ENCODE measurements at places on chromosomes 7 and 10.

DNA sequence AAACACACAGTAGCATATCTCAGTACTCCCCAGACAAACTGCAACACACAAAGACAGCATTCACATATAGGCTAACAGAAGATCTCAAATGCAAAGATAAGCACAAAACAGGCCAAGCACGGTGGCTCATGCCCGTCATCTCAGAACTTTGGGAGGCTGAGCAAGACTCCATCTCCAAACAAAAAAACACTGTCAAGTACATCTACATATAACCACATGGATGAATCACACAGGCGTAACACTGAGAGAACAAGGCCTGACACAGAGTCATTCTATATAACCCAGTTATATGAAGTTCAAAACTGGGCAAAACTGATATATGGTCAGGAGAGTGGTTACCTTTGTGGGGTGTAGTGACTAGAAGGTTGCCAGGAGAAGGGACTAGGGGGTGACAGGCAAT is 506.4 kb downstream of the KCNMA1 start:
- DNase-seq = no peak

- DNase-seq = no peak
Observed at GRCh38 chr7:46633200-46633599, 712.1 kb upstream of the IGFBP3 start.

DNA sequence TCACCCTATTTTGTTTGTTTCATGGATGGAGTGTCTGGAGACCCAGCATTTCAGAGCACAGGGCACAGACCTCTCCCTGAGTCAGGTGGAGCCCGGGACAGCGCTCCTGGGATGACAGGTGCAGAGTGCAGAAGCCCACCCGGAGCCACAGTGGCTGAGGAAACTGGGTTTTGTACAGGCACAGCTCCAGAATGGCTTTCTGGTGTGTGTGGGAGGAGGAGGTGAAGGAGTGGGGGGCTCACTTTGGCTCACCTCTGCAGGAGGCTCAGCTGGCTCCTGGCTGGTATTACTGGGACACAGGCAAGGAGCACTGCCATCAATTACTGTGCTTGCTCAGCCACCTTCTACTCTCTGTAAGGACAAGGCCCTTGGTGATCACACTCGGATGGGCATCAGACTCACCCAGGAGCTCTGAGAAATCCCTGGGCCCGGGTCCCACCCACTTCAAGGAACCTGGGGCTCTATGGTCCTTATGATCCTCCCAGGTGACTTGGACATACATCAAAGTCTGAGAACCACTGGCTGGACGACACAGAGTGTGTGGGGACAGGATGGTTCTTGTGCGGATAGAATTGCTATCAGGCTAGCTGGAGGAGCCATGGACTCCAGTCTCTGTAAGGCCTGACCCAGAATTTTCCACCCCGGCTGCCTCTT is 221.1 kb upstream of the ZNF32 start:
- no peak for DNase-seq

DNA sequence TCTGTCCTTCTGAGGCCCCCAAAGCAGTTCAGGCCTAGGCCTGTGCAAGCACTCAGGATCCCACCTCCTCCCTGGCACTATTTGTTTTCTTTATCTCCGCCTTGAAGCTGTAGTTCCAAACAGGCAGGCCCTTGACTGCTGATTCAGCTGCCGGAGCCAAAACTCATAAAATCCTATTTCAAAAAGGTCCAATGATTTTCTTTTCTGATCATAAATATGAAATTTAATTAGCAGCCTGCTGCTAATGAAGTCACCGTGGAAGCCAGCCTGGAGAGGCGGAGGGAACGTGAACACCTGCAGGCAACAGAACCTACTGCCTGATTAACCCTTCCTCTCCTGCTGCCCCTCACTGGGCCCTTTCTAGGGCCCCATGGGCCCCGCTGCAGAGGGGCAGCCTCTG is 60.1 kb downstream of the CARD11 start:
- DNase-seq = no peak

DNA sequence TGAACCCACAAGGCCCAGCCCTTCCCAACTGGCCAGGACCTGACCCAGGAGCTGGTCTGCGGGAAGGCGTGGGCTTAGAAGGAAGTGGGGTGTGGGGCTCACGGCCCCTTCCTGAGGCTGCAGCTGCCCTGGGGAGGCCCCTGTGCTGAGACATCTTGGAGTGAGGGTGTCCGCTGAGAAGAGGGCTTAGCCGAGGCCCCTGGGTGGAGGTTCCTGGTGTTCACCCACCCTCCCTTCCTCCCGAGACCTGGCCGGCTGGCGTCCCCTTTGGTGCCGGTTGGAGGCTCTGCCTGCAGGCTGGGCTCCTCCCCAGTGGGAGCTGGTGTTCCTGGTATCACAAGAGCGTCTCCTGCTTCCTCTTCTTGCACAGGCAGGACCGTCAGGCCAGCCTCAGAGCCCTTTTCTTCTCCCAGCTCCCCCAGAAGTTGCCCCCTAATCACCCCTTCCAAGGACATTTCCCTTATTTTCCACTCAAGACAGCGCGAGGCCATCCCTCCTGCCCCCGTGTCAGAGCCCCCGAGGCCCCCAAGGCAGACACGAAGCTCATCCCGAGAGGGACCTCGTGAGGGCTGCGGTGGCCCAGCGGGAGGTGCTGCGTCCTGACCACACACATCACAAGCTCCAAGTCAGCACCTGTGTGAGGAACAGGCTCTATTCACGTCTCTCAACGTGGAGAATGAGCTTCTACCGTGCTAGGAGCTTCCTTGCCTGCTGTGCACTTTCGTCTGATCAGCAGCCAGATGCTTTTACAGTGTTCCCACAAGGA is 25.1 kb upstream of the FAM20C start:
- DNase-seq = no peak

GRCh38 chr10:44260286-44260928 is 124.5 kb downstream of the CXCL12 start:
- no peak for DNase-seq

GRCh38 chr7:47444376-47445098 is 137.4 kb downstream of the TNS3 start:
- no peak for DNase-seq

DNA sequence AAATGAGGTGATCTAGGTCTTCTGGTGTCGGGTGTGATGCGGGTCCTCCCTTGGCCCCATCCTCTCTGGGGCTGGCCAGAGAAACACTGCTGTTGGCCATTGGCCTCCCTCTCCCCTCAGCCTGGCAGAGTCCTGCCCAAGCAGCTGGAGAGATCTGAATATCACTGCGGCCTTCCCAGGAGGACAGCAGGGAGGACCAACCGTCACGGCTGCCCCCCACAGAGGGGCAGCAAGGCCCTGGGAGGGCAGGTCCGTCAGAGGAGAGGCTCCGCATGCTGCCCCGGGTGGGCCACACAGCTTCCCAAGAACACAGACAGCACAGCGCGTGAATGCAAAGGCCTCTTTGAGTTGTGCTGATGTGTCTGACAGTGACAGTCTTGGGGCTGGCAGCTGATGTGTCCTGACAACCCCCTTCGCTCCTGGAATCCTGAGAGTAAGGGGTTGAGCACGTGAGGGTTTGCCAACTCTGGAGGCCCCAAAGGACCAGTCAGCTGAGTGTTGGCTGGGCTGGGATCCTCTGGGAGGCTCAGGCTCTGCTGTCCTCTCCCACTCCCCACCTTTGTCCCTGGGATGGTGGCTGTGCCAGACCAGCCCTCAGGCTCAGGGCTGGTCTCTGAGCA is 132.5 kb upstream of the UNC5B start:
- no peak for DNase-seq

- DNase-seq = no peak
Observed at GRCh38 chr10:96324447-96324846, 20.2 kb downstream of the DNTT start.

DNA sequence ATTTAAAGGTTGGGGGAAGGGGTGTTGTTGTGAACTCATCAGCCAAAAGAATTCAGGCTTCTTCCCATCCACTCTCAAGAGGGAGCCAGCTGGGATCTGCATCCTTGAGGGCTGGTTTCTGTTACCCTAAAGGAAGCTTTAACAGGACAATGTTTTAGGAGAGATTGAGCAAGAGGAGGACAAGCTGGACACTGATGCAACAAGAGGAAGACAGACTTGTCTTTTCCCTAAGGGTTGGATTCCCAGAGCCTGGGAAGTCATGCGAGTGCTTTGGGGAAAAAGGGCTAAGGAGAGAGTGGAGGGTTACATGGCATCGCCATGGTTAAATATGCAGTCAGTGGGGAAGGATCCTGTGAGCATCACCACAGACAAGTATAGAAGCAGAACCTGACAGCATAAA is 47.6 kb upstream of the PDE1C start:
- DNase-seq = no peak

GRCh38 chr7:138838166-138838565 is 40.2 kb upstream of the ATP6V0A4 start:
- DNase-seq = no peak

DNA sequence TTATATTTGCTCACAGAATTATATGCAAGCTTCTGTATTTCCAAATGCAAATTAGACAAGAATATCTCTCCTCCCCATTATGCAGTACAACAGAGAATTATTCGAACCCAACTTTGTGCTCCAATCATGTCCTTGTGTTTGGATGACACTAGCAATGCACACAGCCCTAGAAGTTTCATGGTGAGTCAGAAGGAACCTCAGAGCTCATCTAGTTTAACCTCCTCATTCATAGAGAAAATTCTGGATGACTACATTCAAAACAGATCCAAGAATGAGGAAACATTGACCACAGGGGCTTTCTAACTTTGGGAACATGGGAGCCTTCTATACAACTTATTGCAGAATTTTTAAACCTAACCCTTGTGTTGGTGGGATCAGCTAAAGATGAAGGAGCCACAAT is 12.8 kb upstream of the ARID5B start:
- DNase-seq = no peak

- DNase-seq = no peak
Observed at GRCh38 chr10:24371396-24371795, 162.5 kb downstream of the KIAA1217 start.

- no peak for DNase-seq
Observed at GRCh38 chr10:11707624-11708350, 34.4 kb upstream of the ECHDC3 start.

DNA sequence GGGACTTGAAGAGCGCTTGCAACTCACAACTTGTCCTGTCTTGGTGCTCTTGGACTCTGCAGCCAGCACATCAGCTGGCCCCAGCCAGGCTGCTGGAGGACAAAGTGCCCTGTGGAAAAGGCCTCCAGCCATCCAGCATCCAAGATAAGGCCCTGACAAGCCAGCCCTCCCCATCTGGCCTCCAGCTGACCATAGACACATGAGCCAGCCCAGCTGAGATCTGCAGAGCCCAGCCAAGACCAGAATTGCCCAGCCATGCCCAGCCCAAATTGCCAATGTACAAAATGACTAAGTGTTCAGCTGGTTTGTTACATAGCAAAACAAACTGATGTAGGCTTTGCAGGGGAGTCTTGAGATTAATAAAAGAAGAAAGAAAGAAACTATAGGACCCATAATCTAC is 36.0 kb upstream of the FRMD4A start:
- DNase-seq = no peak

DNA sequence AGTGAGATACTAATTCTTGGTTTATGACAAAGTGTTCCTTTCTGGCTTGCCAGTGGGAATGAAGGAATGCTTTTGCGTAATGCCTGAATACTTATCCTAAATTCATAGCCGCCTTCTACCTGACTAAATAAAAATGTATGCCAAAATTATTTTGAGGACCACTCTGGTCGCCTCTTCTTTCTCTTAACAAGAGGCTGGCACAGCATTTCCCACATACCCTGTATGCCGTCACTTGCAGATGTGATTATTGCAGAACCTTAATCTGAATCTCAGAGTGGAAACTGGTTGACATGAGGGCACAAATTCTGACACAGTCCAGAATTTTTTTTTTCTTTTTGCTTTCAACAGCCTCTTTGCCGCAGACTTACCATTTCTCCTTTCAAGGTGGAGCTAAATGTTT is 124.6 kb upstream of the GLCCI1 start:
- no peak for DNase-seq

DNA sequence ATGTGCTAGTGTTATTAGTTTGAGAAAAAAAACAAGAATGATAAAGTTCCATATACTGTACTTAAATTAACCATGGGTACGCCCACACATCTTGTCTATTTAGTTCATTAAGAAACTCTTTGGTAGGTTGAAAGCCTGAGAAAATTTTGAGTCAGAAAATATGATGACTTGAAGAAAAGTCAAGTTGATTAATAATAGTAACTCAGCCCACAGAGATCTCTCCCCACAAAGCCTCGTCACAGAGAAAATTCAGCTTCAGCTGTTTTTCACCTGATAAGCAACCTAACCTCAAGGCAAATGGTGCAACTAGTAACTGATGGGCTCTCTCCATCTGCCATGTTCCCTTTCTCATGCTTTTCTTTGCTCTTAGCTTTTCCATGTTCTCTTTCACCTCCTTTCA is 1021.6 kb downstream of the GATA3 start:
- DNase-seq = no peak

DNA sequence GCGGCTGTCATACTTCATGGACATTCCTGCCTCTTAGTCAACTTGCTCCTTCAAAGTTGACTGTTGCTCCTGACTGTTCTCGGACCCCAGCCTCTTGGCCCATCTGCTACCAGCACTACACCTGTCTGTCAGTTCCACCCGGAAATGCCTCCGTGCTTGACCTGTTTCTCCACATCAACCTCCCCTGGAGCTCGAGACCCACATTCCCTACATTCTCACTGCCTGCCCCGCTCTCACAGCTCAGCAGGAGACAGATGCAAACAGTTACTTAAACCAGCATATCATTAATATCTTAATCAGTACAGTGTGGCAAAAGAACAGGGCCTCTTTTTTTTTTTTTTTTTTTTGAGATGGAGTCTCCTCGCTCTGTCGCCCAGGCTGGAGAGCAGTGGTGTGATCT is 174.3 kb downstream of the NRP1 start:
- DNase-seq = no peak

DNA sequence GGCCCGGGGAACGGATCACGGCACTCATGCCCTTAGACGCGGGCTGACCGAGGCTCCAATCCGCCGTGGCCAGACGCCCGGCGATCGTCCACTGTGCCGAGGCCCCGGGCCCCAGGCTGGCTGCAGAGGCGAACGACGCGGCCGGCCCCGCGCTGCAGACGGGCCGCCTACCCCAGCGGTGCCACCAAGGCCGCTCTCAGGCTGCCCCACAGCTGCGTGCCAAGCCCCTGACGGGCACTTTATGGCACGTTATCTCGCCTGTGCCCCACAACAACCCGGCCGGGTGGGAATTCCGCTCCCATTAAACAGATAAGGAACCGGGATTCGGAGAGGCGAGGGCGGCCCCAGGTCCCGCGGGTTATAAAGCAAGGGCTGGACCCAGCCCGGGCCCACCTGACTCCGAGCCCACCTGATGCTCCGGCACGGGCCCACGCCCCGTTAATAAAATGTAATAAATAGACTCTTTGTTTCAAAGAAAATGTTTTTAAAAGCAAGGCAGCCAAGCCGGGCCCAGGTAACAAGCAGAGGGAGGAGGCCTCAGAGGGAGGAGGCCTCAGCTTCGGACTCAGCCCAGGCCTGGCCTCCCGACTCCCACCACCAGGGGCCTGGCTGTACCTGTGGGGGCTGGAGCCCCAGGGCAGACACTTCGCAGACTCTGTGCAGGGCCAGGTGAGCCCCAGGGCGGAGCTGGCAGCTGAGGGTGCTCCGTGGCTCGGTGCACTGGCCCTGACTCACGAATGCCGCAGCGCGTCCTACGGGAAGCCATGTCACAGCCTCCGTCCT is 79.7 kb downstream of the FOXL3 start:
- no peak for DNase-seq

GRCh38 chr10:45423976-45424499 is 50.0 kb downstream of the ALOX5 start:
- DNase-seq = no peak

GRCh38 chr7:2154121-2154520 is 78.6 kb downstream of the MAD1L1 start:
- DNase-seq = no peak
